B cell (primary cell): ENCODE measurements at places on chromosomes 11 and 22.

- no peak for DNase-seq
These were observed 92.2 kb downstream of the LUZP2 start for GRCh38 chr11:24589064-24589463.

- no peak for DNase-seq
These were observed 3.9 kb upstream of the RAB38 start for GRCh38 chr11:88179141-88179540.

DNA sequence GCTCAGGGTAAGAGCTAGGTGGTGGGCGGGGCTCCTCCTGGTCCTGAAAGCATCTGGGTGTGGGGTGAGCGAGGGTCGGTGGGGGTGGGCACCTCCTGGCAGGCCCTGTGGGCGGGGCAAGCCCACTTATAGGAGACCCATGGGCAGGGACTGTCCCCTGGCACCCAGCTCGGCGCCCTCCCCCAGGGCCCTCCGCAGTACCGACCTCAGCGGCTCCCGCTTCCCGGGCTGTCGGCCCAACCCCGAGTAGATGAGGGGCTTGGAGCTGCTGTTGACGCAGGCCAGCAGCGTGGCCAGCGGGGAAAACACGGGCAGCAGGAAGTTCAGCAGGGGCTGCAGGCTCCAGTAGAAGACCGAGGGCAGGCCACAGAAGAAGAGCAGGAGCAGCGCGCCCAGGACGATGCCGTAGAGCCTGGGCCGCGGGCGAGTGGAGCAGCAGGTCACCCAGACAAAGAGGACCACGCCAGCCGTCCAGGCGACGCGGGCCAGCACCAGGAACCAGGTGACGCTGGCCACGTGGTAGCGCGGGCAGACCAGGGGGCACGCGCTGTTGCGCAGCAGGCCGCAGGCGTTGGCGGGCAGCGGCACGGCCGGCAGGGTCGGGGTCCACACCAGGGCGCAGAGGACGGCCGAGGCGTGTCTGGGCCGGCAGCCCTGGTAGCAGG, 663 bp downstream of the MRGPRG start:
- DNase-seq: no peak

GRCh38 chr11:32411942-32412615, 23.3 kb downstream of the WT1 start:
- no peak for DNase-seq

- no peak for DNase-seq
These were observed 54.2 kb downstream of the LGR4 start for GRCh38 chr11:27418356-27418755.

GRCh38 chr22:20433686-20434241, 3.9 kb downstream of the SCARF2 start:
- no peak for DNase-seq

DNA sequence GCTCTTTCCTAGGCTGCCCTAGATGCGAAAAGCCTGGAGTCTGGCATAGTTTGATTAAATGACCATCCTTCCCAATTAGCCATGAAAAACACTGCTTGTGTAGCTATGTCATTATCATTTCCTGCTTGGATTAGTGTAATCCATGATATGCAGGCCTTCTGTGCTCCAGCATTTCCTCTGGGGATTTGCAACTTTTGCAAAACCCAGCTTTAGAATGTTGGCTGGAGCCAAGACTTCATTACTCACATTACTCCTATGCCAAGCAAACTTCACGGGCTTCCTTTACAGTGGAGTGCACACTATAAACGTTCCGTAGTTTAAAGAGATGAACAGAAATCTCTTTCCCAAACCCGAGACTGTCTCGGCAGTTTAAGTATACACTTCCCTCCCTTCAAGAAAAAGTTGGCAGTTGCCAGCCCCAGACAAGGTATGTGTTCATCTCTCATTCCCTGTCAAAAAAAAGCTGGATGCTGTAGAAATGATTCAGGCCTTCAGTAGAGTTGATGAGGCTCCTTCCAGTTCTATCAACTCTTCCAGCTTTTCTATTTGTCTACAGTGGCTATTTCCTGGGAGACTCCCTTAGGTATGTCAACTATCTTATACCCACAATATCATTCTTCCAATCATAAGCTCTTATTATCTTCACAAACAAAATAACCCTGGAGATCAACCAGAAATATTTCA, 180.0 kb downstream of the MAML2 start:
- DNase-seq: no peak

DNA sequence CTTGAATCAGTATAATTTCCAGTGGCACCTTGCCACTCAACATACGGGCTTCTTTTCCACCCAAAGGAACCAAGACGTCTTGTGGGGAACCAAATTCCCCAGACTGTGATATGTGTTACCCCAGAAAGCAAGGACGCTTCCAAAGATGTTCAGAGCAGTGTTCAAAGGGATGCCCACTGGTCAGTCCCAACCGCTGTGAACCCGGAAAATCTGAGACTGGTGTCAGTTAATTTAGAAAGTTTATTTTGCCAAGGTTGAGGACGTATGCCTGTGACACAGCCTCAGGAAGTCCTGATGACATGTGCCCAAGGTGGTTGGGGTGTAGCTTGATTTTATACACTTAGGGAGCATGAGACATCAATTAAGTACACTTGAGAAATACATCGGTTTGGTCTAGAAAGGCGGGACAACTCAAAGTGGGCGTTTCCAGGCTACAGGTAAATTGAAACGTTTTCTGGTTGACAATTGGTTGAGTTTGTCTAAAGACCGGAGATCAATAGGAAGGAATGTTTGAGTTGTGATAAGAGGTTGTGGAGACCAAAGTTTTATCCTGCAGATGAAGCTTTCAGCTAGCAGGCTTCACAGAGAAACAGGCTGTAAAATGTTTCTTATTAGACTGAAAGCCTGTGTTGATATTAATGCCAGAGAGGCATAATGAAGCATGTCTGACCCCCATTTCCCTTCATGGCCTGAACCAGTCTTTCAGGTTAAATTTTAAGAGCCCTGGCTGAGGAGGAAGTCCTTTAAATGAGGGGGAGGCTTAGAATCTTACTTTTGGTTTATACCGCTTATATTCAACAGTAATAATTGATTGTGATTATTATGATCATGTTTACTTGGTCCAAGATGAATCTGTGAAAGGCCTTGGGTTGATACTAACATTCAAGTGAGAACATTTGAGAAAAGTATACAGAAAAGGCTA, 6.8 kb downstream of the APOL3 start:
- DNase-seq: no peak

- DNase-seq: no peak
These were observed 2.6 kb upstream of the CARD18 start for GRCh38 chr11:105142167-105142566.

DNA sequence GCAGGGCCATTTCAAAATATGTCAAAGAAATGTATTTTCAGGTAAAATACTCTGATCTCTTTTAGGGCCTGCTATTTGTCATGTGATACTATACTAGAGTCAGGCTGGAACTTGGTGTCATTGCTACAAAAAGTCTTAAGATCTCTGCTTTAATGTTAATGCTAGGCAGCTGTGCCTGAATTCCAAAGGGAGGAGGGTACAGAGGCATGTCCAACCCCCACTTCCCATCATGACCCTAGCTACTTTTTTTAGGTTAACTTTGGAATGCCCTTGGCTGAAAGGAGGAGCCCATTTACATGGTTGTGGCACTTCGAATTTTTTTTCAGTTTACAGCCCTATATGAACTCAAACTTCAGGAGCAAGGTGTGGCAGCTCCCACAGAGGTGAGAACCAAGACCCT, 58.1 kb downstream of the OSBP2 start:
- no peak for DNase-seq

GRCh38 chr11:47270331-47271271, 668 bp downstream of the MADD start:
- DNase-seq: peak; percentile 53

DNA sequence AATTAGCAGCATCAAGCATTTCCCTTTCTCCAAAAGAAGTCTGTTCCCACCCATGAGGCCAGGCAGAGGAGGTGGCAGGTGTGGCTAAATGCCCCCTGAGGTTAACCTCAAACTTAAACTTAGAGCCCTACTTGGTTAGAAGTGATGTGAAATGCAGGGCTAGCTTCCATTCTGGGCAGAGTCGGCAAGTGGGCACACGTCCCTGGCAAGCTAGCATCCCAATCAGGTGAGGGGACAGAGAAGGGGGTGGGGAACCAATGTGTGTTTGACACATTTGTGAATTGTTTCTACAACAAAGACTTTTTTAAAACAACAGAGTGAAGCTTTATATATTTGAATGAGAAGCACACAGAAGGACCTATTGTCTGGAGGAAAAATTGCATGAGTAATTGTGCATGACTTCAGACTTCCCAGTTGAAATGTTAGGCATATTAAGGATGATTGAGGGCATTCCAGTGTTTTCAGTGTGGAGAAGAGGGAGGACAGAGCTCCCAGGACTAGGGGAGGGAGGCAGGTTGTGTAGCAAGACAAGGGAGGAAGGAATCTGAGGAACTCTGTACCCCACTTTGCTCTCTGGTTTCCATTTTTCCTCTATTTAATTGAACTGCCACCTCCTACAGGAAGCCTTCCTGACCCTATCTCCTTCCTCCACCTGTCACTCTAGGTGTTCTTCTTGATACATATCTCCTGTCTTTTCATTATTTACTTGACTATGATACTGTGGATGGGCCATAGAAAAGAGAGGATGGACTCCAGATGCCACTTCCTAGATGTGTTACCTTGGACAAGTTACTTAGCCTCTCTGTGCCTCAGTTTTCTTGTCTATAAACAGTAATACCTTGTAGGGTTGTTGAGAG, 83.3 kb upstream of the PICALM start:
- no peak for DNase-seq

- DNase-seq: no peak
These were observed 44.7 kb downstream of the SNX19 start for GRCh38 chr11:130871616-130872015.

GRCh38 chr22:39958009-39958711, 2.0 kb upstream of the TMA7B start:
- DNase-seq: no peak

DNA sequence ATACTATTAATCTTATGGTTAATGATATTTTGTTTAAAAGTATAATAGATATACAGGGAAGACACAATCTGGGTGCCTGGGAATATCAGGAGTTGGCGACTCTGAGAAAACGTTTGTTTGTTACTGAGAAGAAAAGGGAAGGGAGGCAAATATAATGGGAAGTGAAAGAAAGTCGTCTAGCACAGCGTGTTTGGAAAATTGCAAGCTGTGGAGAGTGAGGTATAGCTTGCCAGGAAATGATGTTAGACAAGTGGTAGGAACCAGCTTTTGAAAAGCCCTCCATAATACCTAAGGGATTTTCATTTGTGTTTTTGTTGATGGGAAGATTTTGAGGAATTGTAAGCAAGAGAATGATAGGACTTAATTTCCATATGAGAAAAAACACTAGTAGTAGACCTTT, 322.2 kb downstream of the LUZP2 start:
- DNase-seq: no peak

DNA sequence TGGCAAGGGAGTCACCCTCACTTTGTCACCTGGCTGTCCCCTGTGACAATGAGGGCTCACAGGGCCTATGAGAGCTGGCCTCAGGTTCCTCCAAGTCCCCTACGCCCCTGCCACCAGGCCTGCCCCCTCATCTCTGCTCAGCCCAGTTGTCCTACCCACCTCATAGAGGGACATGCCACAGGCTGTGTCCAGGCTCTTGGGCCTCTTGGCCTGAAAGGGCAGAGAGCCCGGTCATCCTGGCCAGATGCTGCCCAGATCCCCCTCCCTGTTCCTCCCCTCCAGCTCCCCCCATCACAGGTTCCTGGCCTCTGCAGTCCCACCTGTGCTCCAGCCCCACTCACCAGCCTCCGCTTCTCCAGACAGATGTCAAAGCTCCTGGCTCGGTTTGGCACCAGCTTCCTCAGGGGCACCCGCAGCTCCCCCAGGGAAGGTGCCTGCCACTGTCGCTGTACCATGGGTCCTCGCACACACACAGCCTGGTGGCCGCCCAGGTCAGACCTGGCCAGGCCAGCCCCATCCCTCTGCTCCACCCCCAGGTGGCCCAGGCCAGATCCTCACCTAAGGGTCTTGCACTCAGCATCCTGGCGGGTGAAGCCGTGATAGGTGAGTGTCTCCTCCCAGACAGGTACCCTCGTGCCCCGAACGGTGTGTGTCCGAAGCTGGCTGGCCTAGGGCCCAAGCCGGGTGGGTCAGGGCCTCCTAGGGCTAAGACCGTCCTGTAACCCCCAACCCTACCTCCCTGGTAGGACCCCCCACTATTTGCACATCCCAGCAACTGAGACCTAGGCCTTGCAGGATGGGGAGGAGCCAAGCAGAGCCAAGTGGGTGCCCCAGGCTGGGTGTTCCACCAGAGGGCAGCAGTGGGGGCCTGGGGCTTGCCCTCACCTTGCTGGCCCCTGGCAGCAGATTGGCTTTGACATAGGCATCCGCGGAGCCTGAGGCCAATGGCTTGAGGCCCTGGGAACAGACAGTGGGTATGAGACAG, 8.3 kb downstream of the NDUFV1 start:
- peak; percentile 27 for DNase-seq

DNA sequence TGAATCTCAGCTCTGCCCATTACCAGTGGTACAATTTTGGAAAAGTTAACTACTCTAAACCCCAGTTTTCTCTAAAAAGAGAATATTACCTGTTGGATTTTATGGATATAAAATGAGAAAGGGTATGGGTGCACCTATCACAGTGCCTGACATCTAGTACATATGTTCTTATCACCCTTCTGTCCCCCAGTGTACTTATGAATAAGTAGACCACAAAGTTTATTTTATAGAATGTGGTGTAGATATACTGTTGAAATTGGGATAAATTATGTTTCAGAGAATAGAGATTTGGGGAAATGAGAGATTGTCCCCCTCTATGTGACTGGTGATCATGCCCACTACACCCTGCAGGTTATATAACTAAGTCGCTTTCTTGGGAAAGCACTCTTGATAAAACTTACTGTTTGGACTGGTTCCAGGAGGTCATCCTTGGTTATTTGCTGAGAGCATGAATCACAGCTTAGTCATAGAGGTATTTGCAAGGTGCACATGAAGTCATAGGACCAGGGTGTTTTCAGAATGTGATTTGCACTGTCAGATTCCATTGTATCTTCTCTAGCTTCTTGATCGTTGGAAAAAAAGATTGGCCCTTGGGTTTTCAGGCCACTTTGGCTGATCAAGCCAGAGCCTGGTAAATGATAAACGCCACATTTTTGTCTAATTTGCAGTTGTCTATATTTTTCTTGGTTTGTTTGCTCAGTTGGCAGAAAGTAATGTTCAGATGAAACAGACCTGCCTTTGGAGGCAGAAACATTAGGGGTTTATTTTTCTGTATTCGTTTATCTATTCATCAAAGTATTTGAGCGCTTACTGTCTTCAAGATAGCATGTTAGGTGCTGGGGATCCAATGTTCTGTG, 21.3 kb downstream of the STX3 start:
- no peak for DNase-seq

- peak; percentile 67 for DNase-seq
These were observed 9.0 kb upstream of the VPREB1 start for GRCh38 chr22:22235558-22235957.
